ENCODE measurements at places on chromosomes 3 and 15.

- no peak for DNase-seq
Observed at GRCh38 chr15:61047783-61048182, 181.3 kb downstream of the RORA start.

GRCh38 chr3:14921034-14921616 lies 26.3 kb upstream of the NR2C2 start:
- DNase-seq, result peak; percentile 70

DNA sequence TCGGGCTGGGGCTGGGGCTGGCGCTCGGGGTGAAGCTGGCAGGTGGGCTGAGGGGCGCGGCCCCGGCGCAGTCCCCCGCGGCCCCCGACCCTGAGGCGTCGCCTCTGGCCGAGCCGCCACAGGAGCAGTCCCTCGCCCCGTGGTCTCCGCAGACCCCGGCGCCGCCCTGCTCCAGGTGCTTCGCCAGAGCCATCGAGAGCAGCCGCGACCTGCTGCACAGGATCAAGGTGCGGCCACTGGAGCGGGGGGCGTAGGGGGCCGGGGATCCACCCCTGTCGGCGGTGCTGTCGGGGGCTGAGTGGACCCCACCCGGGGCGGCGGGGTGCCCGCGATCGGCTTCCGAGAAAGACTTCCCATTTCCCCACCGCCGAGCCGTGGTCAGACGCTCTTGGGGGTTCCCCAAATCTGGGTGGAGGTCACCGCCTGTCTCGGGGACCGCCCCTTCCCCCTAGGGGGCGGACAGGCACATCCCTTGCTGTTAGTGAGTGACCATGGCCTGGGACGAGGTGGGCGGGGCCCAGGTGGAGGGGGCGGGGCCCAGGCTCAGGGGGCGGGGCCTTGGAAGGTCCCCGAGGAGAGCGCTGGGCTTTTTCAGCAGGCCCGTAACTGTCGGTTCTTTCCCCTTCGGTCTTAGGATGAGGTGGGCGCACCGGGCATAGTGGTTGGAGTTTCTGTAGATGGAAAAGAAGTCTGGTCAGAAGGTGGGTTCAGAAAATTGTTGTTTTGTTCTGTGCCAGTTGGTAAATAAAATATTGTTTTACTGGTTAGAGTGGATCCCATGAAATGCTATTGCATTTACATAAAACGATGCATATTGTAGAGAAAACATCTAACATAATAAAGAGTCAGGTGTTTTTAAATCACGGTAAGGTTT lies 578 bp downstream of the LACTB start:
- DNase-seq, result peak; percentile 42

GRCh38 chr3:163504974-163505373 lies 1573.3 kb downstream of the SI start:
- DNase-seq, result no peak

GRCh38 chr15:94280301-94280700 lies 48.9 kb downstream of the MCTP2 start:
- DNase-seq, result no peak

GRCh38 chr15:36428102-36428845 lies 151.2 kb upstream of the CDIN1 start:
- no peak for DNase-seq

GRCh38 chr3:106930086-106930485 lies 447.2 kb upstream of the CCDC54 start:
- no peak for DNase-seq

DNA sequence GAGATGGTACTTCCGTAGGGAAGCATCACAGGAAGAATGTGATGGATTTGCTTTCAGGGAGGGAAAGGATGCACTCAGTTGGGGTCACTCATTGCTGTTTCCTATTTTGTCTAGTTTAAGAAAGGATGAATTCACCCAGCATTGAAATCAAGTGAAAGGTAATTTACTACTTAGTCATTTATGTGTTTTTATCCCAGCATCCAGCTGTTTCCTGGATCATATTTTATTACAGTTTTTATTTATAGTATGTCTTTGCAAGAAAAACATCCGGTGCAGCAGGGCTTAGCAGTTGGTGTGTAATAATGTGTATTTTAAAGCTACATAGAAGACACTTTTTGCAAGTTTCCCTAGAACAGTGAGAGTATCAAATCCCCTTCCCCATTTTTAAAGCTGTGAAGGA lies 37.4 kb upstream of the GOLGA8B start:
- DNase-seq, result no peak

GRCh38 chr3:145094355-145094941 lies 1066.5 kb downstream of the PLOD2 start:
- no peak for DNase-seq

- no peak for DNase-seq
Observed at GRCh38 chr3:127412578-127413317, 124.9 kb upstream of the PRR20G start.

GRCh38 chr3:95037097-95037496 lies 974.2 kb downstream of the NSUN3 start:
- DNase-seq, result no peak

Data from stimulated activated CD4-positive, alpha-beta T cell treated with anti-CD3 and anti-CD28 coated beads, Interleukin-4, amount 100 ng/mL, for 48 hours (primary cell).